ENCODE measurements at places on chromosomes 4 and X.
A peak's percentile ranks its signal among the peaks of the same experiment; 100 is the strongest.

DNA sequence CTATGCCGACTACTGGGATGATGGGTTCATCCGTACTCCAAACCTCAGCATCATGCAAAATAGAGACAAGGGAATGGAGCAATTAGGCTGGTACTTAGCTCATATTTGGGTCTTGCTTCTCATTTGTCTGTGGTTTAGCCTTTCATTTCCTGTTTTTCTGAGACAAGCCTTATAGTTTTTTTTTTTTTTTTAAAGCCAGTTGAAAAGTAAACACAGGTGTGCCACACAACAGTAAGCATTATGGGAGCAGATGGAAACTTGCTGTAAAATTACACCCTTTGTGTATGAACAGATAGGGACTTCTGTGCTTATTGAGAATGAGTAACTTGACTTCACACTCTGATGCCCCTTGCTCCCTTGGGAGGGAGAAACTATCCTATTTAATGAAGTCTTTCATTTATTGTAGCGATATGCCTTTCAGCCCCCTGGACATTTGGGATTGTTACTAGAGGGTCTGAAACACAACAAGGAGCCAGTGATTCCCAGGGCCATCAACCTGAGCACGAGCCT is 13.7 kb downstream of the RASSF6 start:
- no peak for DNase-seq

DNA sequence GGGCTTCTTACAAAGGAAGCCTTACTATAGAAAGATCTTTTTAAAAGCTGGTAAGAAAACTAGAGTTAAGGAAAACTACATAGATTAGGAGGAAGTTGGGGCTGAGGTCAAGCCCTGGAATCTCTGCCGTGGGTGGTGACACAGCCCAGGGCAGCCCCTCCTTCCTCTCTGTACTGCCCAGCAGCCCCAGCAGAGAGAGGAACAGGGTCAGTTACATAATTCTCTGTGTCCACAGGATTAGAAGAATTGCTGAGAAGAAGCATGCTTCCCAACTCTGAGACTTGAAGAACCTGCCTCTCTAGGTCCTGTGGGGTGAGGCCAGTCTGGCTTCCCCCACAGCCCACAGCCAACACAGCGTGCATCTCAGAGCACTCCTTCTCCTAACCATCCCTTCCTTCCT is 9.2 kb upstream of the ABLIM2 start:
- DNase-seq, result no peak

- no peak for DNase-seq
Observed at GRCh38 chr4:163988865-163989264, 494.4 kb downstream of the TMA16 start.

GRCh38 chrX:134868771-134869495 is 121.9 kb upstream of the SMIM10 start:
- DNase-seq, result peak; percentile 93

GRCh38 chr4:125225806-125226205 is 88.9 kb upstream of the FAT4 start:
- DNase-seq, result no peak

DNA sequence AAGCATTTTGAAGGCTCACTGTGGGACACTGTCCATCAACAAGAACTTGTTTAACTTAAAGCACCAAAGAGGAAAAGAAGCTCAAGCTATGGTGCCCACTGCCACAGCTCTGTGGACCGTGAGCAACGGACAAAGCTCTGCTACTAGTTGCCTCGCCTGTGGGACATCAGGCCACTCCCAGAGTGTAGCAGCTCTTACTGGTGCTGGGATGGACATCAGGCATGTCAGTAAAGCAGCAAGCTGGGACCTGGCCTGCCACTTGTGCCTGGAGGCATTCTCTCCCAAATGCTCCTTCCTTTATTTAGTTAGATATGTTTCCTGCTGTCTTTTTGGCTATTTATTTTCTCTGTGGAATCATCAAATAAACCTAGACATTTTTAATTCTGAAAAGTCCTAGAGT is 46.7 kb downstream of the TMEM154 start:
- DNase-seq, result no peak

DNA sequence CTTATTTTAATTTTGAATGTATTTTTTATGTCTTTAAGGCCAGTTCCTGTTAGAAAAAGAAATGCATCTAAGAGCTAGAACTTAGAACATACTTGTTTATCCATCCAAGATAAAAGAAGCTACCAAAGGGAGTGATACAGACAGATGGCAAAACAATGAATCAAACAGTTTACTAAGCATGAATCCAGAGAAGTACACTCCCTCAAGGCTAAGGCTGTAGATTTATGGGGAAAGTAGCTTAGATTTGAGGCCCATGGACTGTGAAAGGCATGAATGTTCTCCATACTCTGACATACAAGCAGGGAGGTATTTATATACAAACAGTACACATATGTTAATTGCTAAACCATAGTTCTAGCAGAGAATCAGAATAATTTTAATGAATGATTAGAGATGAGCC is 255.3 kb upstream of the NRK start:
- no peak for DNase-seq

GRCh38 chrX:25012433-25012735 is 3.4 kb downstream of the ARX start:
- peak; percentile 17 for DNase-seq
